ENCODE measurements at places on chromosomes 2 and 18. TPM values are rescaled to one million over a fixed set of nuclear protein-coding genes. Genes with fewer than 3 reads are reported as not detected.

DNA sequence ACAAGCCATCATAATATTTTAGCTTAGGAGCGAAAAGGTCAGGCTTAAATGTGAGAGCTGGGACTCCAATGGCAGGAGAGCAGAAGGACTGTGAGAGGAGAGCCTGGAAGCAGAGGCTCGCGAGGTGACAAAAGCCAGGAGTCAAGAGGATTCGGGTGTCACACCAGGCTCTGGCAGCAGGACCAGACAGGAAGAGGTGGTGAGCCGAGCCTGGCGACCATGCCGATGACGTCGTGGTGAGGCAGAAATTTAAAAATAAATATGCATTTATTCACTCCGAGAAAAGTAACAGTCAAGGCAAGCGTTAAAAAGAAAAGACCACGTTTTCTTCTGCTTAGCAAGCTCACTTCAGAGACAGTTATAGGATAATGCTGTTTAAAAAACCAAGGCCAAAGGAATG lies 31.3 kb upstream of the ZNF236 start:
- no peak for DNase-seq

- DNase-seq, result no peak
Measured at GRCh38 chr2:127698553-127699355, 2.5 kb upstream of the SFT2D3 start.

The SEMA4C gene
- total RNA-seq, result 9.8 TPM

DNA sequence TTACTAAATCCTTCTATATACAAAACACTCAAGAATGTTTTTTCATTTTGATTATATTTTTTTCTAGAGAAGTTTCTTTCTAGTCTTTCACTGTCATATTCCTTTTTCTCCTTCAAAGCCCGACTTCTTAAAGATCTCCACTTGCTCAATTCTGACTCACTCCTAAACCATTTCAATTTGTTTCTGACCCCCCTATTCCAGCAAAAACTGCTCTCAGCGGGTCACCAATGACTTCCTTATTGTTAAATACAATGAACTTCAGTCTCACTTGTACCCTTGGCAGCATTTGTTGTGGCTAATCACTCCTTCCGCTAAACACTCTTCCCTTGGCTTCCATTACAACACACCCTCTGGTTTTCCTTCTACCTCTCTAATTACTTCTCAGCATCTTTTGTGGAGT lies 111.1 kb upstream of the RBBP8 start:
- no peak for DNase-seq

The RTP5 gene
- 0.66 TPM for total RNA-seq

Data from thymus (tissue), 14 donors.